ENCODE measurements at places on chromosomes 5 and 9. TPM values are rescaled to one million over a fixed set of nuclear protein-coding genes. Genes with fewer than 3 reads are reported as not detected.

DNA sequence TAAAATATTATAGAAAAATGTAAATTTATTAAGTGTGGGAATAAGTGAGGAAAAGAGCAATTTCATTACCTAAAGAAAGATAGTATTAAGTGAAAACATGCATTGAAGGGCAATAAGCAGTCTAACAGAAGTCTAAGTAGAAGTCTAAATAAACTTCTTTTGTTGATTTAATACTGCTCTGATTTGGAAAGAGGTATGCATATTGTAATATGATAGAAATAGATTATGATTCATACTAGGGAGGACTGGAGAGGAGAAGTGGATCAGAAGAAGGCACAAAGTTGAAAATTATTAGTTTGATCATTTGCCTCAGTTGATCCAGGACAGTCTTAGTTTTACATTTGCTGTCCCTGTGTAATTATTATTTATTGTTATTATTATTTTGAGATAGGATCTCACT, 6.6 kb upstream of the ERBIN start:
- no peak for DNase-seq

DNA sequence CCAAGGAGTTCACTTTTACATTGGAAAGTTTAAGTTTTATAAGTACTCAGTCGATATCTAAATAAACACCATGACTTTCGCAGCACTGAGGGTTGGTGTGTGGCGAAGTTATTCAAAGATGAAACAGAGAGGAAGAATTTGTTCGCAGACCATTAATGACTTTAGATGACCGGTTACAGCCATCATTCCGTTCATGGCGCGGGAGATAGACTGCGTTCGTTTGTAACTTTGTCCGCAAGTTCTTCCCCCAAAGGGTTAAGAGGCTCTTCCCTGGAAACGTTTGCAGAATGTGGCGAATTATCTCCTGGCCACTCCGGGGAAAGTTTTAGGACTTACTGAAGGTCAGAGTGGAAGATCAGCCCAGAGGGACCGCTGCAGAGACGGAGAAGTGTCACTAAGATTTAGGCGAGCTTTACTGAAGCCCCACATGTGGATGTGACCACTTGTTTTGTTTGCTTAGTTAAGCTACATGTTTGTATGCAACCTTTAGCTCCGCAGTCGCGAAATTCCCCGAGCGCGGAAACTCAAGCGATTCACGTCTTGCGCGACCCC, 2.2 kb upstream of the FOXD1 start:
- peak; percentile 26 for DNase-seq

CBY3 gene
- polyA plus RNA-seq, result not detected

- no peak for DNase-seq
These were observed 30.0 kb downstream of the GOLM1 start for GRCh38 chr9:86069206-86069869.

GRCh38 chr9:34741628-34742027, 31.7 kb upstream of the CCL21 start:
- DNase-seq, result no peak

LCN9 gene
- not detected for polyA plus RNA-seq

DNA sequence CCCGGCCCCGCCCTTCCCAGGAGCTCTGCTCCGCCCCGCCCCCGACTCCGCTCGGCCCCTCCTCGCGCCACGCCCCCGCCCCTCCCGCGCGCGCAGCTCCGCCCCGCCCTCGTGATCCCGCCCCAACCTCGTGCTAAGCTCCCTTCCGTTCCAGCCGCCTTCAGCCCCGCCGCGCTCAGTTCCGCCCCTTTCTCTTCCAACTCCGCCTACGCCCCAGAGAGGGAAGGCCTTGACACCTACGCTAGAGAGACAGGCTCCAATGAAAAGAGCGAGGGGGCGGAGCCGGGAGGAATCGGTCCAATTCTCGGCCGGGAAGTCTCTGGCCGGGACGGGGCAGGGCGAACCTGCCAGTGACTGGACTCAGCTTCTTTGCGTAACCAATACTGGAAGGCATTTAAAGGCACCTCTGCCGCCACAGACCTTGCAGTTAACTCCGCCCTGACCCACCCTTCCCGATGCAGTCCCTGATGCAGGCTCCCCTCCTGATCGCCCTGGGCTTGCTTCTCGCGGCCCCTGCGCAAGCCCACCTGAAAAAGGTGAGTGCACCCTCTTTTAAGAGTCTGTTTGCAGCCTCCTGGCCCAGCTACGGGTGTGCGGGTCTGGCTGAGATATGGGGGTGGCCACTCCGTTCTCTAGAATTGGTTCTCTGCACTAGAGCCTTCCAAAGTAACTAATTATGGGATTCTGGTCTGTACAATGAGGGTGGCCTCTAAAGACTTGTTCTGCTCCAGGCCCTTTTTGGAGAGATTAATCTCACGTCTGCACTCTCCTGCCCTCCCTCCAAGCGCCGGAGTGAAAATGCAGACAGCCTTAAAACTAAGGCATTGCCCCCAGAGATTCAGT, at the start of gene GM2A:
Gene GM2A (plus strand): TSS at position 424 of the 843 bp plus-strand sequence. CDS start 32 bp downstream, at position 456.
- peak; percentile 97 for DNase-seq

DNA sequence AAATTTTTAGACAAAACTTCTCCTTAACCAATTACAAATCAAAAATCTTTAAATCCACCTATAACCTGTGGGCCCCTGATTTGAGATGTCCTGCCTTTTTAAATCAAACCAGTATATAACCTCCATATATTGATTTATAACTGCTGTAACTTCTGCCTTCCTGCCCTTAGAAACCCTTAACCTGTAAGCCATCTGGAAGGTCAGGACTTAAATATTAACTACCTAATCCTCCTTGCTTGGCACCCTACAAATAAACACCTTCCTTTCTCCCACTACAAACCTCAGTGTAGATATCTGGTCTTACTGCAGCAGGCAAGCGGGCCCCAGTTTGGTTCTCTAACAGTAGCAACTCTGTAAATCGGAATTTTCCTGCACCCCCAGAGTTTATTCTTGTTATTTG, 83.9 kb downstream of the MTREX start:
- DNase-seq, result no peak

GRCh38 chr5:123092696-123093095, 3.7 kb downstream of the PRDM6 start:
- DNase-seq, result no peak

Data from CD8-positive, alpha-beta memory T cell (primary cell).